ENCODE measurements at places on chromosomes 7 and 10.

DNA sequence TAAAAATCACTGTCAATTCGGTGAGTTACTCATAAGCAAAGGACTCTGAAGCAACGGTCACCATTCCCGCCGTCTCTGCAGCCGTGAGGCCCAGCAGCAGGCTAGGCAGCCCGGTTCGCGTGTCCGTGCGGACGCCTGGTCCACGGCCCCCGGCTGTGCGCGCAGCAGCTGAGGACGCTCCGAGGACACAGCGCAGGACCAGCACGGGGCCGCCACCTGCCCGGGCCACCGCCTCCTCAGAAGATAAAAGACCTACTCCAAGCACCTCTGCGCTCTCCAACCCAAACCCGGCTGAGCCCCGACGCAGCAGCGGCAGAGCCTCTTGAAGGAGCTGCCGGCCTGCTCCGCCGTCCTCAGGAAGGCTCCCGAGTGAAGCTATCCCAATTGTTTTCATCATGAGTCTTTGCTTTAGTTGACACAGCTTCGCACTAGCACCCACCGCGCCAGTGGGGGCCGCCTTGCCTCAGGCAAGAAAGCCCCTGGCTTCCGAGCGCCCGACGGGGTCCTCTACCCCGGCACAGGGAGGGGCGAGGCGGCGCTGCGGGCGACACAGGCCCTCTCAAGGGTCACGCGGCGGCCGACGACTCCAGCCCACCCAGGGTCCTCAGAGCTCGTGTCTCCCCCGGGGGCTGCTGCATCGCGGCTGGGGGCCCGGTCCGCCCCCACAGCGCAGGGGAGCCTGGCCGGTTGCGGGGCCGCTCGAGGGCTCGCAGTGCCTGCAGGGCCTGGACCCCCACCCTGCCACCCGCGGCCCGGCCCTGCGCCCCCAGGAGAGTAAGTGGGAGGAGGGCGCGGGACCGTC lies 16.9 kb upstream of the GPR146 start:
- no peak for DNase-seq

DNA sequence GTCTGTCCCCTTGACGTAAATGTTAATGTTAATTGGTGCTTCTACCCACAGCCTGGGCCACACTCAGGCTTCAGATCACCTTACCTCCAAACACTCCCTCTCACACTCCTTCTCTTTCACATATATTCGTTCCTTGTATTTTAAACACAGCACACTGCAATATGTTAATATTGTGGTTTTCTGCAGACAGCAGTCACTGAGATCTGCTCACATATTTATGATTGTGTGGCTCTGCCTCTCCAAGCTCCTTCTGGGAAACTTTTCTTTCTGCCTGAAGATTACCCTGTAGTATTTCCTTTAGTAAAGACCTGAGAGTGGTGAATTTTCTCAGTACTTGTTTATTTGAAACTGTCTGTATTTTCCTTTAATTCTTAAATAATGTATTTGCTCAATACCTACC lies 104.7 kb downstream of the VWC2 start:
- no peak for DNase-seq

- DNase-seq, result no peak
Observed at GRCh38 chr10:132291826-132292225, 15.9 kb downstream of the STK32C start.

DNA sequence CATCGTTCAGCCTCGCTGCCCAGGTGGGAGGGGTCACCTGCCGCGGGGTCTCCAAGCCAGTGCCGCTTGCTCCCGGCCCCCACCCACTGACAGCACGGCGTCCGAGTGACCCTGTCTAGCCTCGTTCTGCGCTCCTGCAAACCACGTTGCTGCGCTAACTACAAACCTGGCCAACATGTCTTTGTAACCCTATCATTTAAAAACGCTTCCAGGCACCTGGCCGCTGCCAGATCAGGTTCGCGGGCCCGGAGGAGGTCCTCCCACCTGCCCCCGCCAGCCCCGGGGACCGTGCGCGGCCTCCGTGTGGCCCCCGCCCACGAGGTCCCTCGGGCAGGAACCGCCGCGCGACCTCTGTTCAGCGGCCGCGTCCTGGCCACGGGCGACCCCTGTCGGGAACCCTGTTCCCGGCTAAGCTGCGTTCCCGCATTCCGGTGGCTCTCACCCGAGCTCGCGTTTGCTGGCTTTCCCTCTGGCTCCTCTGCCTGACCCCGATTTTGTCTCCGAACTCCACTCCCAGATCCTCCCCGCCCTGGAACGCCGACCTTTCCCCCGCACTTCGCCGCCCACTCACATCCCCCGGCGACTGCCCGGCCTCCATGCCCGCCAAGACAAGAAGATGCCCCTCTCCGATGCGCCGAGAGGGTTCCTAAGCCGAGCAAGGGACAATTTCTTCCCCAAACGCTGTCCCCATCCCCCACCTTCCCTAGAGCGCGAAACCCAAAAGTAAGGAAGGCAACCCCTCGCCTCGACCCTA lies 2.4 kb downstream of the SFMBT2 start:
- DNase-seq, result peak; percentile 62

GRCh38 chr7:83751217-83751616 lies 102.3 kb upstream of the SEMA3E start:
- DNase-seq, result no peak

- DNase-seq, result no peak
Observed at GRCh38 chr7:5683280-5683670, 98.2 kb downstream of the RNF216 start.

GRCh38 chr7:27631391-27631790 lies 31.3 kb downstream of the HIBADH start:
- no peak for DNase-seq

DNA sequence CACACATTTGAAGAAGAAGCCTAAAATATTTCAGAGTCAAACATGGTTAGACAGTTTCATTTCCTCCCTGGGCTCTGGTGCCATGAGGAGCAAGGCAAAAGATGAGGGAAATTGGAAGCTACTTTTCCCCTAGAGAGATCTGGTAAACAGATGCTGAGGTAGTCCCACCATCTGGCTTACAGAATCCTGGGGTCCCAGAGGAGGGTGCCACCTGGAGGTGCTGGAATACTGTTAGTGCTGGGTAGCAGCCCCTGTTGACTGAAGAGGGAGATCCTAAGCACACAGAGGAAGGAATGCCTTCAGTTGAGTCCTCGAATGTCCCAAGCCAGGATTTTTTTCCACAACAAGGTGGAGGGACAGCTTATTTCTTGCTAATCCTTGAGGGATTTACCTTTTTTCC lies 160.1 kb downstream of the FZD1 start:
- DNase-seq, result no peak

DNA sequence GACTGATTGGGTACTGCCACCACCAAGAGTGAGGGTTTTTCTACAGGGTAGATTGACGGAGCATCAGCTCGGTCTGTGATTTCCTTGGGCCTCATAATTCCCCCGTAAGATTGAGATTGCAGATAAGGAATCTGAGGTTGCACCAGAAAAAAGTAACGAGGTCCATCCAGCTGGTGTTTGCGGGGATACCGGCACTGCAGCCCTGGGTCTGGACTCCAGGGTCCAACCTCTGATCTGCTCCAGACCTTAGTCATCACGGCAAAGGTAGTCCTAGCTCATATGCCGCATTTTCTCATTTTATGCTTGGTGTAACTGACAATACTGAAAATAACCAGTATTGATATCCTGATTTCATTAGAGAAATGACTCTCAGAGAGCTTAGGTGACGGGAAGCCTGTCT lies 3.9 kb downstream of the CARD11 start:
- no peak for DNase-seq

GRCh38 chr10:98404571-98405359 lies 10.2 kb downstream of the PYROXD2 start:
- no peak for DNase-seq

DNA sequence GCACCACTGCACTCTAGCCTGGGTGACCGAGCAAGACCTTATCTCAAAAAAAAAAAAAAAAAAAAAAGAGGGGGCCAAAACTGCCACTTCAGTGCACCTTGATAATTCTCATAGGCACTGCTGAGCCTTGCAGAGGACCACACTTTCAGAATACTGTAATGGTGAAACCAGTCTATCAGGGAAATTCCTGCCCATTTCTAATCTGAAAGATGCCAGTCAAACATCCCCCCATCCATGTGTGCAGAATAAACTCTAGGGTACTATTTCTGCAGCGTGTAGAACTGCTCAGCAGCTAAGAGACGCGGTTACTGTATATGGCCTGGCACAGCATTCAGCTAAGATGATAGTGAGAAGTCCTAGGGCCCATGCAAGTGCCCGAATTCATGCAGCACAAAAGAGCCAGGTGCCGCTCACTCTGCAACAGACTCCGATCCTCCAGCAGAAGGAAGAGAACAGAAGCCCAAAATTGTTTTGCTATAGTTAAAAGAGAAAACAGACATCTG lies 286.8 kb upstream of the KLF14 start:
- no peak for DNase-seq
